D721Med (cell line): ENCODE measurements at places on chromosomes 2 and 18.

- DNase-seq = no peak
These were observed 1.4 kb downstream of the KRCC1 start for GRCh38 chr2:88053934-88054781.

GRCh38 chr2:236653863-236654262 is 84.2 kb downstream of the ACKR3 start:
- DNase-seq = no peak

GRCh38 chr18:35022426-35023001 is 18.7 kb upstream of the MAPRE2 start:
- peak; percentile 50 for DNase-seq

DNA sequence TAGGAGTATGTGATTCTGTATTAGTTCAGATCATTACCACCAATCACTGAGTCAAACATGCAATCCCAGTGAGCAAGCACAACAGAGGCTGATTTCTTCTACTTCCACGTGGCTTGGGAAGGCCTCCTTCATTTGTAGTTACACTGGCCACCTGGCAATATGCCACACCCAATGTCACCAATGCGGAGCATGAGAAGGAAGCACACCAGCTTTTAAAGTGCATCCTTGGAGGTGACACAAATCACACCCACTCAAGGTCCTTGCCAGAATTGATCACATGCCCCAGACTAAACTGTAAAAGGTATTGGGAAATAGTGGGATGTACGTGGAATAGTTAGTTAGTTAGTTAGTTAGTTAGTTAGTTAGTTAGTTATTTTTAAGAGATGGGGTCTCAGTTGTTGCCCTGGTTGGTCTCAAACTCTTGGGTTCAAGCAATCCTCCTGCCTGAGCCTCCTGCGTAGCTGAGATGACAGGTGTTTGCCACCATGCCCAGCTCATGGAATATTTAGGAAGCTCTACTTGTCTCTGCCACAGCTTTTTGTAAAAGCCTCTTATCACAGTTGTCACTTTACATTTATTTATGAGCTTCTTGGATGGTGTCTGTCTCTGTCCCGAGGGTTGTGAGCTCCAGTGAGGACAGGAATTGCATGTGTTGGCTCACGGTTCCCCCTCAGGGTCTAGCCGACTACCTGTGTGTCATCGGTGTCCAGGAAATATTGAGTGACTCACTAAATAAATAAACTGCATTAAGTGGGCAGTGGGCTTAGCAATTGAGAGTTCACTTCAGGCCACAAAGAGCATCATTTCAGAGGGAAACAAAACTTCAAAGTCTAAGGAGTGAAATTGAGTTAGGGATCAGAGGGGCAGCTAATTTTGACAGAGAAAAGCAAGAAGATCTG is 28.1 kb upstream of the CAB39 start:
- no peak for DNase-seq

DNA sequence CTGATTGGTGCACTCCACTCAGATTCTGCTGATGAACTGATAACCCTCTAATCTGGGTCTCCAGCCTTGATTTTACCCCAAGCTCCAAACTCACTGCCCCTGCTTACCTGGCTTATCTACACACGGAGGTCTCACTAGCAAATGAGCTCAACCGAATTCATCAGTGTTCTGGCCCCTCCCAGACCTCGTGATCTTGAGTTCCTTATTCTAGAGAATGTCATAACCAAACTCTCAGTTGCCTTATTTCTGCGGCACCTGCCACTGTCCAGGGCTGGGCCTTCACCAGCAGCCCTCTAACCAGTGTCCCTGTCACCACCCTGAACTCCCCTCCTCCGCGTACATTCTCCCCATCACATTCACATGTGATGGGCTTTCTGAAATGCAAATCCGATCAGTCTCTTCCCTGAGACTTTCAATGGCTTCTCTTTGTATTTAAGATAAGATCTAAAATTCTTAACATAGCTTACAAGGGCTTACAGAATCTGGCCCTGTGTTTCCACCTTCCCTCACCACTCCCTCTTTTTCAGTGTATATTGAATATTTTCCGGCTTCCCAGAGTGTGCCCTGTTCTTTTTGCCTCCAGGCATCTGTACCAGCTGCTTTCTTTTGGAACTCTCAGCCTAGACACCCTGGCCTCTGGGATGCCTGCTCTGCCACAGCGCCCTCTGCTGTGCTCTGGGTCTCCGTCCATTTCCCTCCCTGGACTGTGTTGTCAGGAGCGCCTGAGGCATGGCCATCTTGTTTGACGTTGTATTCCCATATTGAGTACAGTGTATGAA is 31.1 kb downstream of the NAB1 start:
- no peak for DNase-seq

- no peak for DNase-seq
These were observed 36.8 kb downstream of the SLC66A2 start for GRCh38 chr18:79914614-79915160.

GRCh38 chr2:111201214-111201613 is 80.5 kb downstream of the BCL2L11 start:
- DNase-seq = no peak

GRCh38 chr2:226216575-226216974 is 583.0 kb downstream of the IRS1 start:
- DNase-seq = no peak

GRCh38 chr18:4146797-4147196 is 308.3 kb downstream of the DLGAP1 start:
- no peak for DNase-seq

DNA sequence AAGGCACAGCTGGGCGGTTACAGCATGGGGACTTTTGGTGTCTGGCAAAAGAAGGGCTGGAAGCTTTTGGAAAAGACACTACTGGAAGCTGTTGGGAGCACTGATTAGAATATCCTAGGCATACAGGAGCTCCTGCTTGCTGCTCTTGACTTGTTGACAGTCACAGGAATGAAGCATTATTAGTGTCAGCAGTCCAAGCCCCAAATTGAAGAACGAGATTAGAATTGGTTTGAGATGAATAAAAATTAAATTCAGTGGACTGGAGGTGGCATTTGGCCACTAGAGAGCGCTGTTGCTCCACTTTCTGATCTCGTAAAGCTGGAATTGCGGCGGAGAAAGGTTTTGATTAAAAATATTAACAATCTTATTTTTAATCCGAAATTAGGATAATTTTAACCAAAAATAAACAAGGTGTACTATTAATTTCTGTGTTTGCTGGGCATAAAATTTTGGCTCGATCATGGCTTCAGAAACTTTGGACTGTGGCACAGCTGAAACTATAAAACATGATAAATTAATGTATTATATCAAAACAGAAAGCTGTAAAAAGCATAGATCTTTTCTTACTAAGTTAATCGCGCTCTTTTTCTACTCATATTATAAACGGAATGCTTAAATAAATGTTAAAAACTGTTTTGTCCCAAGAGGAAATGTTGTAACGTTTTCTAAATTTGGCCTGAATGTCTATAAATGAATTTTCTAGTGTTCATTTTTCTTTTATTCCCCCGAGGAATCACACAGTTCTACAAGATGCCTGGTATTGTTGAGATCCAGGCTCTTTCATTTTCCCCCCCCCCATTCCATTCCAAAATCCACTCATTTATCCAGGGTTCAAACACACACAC is 2.4 kb upstream of the HOXD8 start:
- DNase-seq = no peak

- no peak for DNase-seq
These were observed 84.5 kb downstream of the PTRHD1 start for GRCh38 chr2:24708537-24709152.

- DNase-seq = no peak
These were observed 133.0 kb downstream of the GALNT1 start for GRCh38 chr18:35714539-35714938.

DNA sequence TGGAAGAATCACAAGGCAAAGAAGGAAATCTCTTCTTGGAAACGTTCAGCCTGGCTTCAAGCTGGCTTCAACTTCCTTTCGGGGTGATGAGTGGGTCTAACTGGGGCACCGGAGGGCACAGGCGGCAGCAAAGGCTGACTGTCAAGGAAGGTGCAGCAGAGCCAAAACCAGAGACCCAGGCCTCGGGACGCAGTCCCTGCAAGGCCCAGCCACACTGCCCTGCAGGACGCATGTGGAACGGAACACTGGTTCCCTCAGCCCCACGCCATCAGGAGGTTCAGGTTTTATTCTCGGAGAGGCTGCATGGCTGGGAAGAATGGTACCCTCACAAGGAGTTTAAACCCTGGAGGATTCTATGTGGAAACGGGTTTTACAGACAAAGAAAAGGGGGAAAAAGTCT is 165.5 kb downstream of the HDAC4 start:
- no peak for DNase-seq

DNA sequence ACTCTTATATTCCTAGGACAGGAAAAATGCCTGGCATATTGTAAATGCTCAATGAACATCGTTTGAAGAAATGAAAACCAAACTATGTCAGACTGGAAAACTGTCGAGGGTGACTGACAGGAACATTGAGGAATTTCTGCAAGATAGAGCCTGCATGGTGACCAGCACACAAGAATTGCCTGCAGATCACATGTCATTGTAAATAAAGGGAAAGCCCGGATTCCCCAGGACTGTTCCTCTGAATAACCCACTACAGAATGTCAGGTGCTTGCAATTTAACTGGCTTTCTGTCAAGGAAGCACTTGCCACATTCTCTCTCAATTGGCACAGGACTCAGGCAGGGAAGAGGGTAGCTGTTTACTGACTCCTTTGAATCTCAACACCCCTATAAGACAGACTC is 129.0 kb upstream of the REG3G start:
- DNase-seq = no peak

DNA sequence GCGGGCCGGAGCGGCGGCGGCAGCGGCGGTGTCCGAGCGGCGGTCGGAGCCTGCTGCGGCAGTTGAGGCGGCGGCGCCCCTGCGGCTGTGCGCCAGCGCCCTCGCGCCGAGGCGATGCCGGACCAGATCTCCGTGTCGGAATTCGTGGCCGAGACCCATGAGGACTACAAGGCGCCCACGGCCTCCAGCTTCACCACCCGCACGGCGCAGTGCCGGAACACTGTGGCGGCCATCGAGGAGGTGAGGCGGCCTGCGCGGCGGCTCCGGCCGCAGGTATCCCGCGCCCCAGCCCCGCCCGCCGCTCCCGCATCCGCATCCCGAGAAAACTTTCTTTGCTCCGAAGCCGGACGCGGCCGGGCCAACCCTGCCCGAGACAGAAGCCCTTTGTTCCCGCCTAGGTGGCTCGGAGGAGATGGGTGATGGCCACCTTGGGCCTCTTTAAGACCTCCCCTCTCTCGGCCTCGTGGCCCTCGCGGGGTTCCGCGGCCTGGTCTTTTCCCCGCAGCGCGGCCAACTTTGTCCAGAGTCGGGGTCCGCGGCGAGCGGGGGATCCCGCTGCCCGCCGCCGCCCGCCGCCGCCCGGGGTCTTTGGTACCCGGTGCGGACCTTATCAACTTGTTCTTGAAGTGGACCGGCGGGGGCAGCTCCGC is 504 bp downstream of the ASAP2 start:
- DNase-seq = no peak

- no peak for DNase-seq
These were observed 13.1 kb downstream of the RNU2-63P start for GRCh38 chr2:88003074-88003755.

- no peak for DNase-seq
These were observed 1087.6 kb upstream of the PIK3C3 start for GRCh38 chr18:40867459-40867858.

GRCh38 chr2:46326231-46326980 is 29.2 kb downstream of the EPAS1 start:
- no peak for DNase-seq

DNA sequence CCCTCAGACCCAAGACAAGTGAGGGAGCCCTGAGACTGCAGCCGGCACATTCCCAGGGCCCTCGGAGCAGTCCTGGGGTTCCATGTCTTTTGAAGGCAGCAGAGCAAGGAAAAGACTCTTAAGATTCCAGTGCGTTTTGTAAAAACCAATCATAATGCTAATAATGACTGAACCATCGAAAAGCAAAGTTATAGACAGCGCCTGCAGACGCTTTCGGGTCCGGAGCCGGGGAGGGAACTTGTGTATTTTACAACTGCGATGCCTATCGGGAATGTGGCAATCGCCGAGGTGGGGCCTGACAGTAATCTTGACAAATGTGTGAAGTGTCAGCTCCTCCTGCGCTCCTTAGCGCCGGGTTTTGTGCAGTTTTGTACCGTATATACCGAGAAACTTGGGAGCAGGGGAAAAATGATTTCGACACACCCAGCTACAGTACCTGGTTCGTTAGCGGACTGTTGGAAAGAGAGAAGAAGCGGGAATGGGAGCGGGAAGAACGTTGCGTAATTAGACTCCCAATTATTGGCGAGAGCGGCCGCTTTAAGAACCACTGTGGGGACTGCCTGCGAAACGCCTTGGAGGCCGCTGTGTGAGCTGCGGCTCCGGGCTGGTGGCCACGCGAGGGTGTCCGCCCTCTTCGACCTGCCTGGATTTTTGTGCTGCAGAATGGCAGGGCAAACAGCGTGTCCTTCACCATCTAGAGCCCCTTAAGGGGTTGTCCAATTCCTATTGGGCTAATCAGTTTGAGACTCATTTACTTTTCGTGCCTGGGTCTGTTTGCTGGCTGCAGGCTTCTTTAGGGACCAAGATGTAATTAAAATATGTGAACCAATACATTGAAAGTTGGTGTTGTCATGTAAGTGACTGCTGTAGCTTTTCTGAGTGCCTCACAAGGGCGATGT is 2.4 kb downstream of the EPAS1 start:
- DNase-seq = no peak

- peak; percentile 44 for DNase-seq
These were observed 606 bp downstream of the TMEM237 start for GRCh38 chr2:201642579-201643215.
